Spleen (tissue), 13 donors: ENCODE measurements at places on chromosomes 2 and 18. TPM values are rescaled to one million over a fixed set of nuclear protein-coding genes. Genes with fewer than 3 reads are reported as not detected.

Gene CXCR1
- polyA plus RNA-seq, result 6.6 TPM

Gene COPS7B
- polyA plus RNA-seq, result 18.2 TPM

Gene SERPINB4
- 0.09 TPM for polyA plus RNA-seq

Gene COL4A4
- polyA plus RNA-seq, result 2.0 TPM

Gene WDR75
- polyA plus RNA-seq, result 27.9 TPM

Gene MAB21L4
- 0.04 TPM for polyA plus RNA-seq

Gene C2orf78
- polyA plus RNA-seq, result not detected

Gene DSG1
- not detected for polyA plus RNA-seq

Gene NOSTRIN
- 3.5 TPM for polyA plus RNA-seq

Gene CCDC141
- polyA plus RNA-seq, result 0.29 TPM

Gene PCARE
- polyA plus RNA-seq, result not detected

Gene BIRC6
- polyA plus RNA-seq, result 17.8 TPM

Gene TANK
- 44.7 TPM for polyA plus RNA-seq

Gene UGT1A4
- not detected for polyA plus RNA-seq

Gene TWIST2
- polyA plus RNA-seq, result 2.1 TPM

Gene MSTN
- 0.26 TPM for polyA plus RNA-seq

Gene SP140L
- 32.0 TPM for polyA plus RNA-seq

Gene RFX8
- 0.16 TPM for polyA plus RNA-seq

Gene KATNAL2
- polyA plus RNA-seq, result 3.0 TPM

Gene GALM
- 6.6 TPM for polyA plus RNA-seq

Gene ABCG5
- polyA plus RNA-seq, result not detected

Gene GPR39
- not detected for polyA plus RNA-seq

Gene APCDD1
- polyA plus RNA-seq, result 0.93 TPM

Gene C2orf15
- 1.3 TPM for polyA plus RNA-seq

Gene VIT
- polyA plus RNA-seq, result 0.74 TPM

Gene CFAP210
- 0.15 TPM for polyA plus RNA-seq

Gene CPLX4
- 0.04 TPM for polyA plus RNA-seq

Gene SH3BP4
- polyA plus RNA-seq, result 2.3 TPM

Gene CCDC74B
- 0.38 TPM for polyA plus RNA-seq

Gene SERPINB13
- polyA plus RNA-seq, result not detected

Gene INHBB
- polyA plus RNA-seq, result 1.5 TPM

Gene RBM44
- polyA plus RNA-seq, result 0.29 TPM
